ENCODE measurements at places on chromosomes 16 and 17.

DNA sequence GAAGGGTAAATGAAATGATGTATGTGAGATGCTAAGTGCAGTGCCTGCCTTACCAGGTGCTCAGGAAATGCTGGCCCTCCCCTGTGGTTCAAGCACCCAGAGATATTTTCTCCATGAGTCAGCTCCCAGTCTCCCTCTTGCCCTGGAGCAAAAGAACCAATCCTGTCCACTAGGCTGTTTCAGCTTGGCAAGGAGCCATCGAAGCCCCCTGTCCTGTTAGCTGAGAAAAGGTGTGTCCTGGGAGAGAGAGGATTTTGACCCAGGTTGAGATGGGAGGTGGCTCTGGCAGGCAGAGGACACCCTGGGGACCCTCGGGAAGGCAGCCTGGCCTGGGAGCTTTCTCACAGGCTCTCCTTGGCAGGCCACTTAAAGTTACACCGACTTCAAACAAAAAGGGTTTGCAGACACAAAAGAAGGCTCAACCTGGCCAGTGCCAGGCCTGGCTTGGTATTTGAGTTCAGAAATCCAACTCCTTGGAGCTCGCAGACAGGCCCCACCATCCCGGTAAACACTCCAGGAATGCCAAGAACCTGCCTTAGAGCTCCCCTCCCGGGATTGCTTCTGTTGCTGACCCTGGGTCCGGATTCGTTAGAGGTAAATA lies 29.6 kb downstream of the NTN1 start:
- DNase-seq: no peak

GRCh38 chr16:53453928-53454327 lies 19.7 kb downstream of the RBL2 start:
- DNase-seq: no peak

DNA sequence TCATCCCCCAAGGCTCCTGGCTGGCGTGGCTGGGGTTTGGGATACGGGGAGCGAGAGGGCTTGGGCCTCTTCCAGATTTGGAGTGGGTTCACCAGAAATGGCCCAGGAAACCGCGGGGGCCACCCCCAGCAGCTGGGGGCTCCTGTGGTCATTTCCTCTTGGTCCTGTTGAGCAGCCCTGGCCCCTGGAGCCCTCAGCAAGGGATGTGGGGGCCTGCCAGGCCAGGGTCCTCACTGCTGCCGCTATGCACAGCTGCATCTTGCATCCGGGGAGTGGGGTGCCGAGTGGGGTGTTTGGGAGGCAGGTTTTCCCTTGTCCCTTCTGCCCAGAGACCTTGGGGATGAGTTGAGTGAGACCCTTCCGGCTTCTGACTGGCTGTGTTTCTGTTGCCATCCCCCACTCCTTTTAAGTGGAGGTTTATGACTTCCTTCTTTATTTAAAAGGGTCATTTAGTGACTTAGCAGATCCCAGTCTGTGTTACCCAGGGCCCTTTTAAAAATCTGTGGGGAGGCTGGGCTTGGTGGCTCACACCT lies 319.8 kb downstream of the SEC14L1 start:
- DNase-seq: no peak

DNA sequence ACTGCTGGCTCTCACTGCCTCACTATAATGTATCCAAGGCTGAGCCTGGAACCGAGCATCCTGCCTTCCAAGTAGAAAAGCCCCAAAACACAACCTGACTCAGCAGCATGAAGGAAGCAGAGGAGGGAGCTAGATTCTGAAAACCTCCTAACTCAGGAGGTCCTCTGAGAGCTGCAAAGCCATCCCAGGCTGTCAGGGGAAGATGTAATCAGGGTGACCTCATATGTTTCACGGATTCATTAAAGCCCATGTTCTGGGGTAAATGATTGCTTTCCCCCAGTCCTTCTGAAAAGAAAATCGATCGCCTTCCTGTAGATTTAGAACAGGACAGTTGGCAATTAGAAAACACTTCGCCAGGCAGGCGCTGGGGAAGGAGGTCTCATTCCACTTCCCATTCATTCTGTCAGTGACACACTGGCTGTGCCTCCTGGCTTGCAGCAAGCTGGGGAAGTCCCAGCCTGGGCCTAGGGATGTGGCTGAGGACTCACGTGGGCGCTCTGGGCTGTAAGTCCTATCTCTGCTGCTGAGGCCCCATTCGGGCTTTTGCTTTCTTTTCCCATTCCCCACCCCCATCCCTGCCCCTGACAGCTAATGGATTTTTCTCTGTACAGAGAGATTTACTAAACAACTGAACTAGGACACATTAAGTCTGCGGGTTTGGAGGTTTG lies 75.7 kb upstream of the TMEM132E start:
- no peak for DNase-seq

GRCh38 chr17:19003543-19004420 lies 782 bp downstream of the FAM83G start:
- DNase-seq: no peak

- no peak for DNase-seq
Measured at GRCh38 chr16:4729876-4730275, 4.2 kb downstream of the ANKS3 start.

DNA sequence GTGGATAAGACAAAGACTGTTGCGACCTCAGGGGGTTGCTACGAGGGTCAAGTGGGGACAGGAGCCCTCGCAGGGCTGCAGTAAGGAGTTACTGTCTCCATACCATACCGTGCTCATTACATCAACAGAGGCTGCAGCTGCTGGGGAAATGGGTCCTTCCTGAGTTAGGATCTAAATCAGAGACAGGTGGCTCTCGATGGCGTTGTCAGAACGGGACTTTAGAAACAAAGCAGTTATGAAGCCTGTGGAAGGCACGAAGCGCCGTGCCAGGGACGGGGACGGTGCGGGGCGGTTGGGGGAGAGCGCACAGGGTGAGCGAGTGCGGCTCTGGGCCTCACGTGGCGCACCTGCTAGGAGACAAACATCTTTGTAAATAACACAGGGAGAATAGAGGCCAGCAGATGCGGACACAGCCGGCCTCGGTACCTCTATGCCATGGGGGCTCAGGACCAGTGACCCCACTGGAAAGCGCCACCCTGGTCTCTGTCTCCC lies 34.4 kb downstream of the ZCCHC14 start:
- DNase-seq: no peak

DNA sequence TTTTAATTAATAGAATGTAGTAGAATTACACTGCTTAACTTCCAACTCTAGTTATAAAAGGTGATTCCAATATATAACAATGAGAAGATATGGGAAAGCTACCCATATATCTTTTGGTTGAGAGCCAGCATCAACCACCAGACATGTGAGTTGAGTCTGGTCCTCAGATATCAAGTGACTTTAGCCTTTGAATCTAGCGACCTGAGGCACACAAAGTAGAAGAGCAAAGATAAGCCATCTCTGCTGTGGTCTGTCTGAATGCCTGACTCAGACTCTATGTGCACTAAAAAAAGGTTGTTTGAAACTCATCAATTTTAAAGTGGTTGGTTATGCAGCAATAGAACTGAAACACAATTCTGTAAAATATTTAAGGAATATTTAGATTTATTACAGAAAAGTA lies 492.5 kb upstream of the SOX9 start:
- DNase-seq: no peak

DNA sequence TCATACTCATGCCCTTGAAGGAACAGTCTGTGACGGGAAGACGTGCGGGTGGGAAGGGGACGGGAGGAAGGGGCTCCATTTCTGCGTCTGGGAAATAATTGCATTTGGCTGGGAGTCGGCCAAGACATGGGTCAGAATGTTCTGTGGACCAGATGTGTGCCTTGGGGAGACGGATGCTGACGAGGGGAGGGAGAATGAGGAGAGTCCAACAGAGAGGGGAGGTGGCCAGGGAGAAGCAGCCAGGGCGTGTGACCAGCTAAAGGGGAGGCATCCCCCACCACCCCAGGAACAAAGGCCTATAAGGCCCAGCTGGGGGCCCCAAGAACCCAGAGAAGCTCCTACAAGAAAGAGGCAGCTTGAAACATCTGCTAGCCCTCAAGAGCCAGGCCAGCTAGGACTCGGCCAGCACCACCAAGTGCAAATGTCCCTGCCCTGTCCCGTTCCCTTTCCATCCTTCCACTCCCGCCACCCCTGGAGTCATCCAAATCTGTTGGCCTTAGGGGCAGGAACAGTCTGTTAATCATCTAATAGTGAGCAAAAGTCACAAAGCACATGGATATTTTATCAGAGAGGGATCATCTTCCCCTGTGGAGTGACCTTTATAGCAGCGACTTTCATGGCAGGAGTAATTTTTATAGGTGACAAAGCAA lies 42.5 kb upstream of the BCO1 start:
- DNase-seq: no peak

GRCh38 chr16:50213939-50214519 lies 52.3 kb upstream of the ADCY7 start:
- no peak for DNase-seq

- DNase-seq: no peak
Measured at GRCh38 chr17:61645920-61646319, 54.9 kb upstream of the NACA2 start.

- DNase-seq: no peak
Measured at GRCh38 chr16:56005958-56006357, 130.8 kb upstream of the CES5A start.

DNA sequence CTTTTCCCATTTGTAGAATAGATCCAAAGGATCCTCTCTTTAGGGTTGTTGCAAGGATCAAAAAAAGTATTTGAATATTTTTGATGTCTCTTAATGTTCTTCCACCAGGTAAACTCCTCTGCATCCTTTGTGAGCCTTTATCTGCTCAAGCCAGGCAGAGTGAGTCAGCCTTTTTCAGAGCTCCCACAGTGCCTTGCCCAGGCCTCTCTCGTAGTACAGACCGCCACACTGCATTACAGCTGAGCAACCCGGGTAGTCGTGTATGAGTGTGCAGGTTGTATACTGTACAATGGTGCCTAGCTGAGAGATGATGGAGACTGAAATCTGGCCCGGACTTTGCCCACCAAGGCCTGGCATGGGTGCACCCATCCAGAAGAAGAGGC lies 20.9 kb downstream of the RHBDL3 start:
- DNase-seq: no peak

DNA sequence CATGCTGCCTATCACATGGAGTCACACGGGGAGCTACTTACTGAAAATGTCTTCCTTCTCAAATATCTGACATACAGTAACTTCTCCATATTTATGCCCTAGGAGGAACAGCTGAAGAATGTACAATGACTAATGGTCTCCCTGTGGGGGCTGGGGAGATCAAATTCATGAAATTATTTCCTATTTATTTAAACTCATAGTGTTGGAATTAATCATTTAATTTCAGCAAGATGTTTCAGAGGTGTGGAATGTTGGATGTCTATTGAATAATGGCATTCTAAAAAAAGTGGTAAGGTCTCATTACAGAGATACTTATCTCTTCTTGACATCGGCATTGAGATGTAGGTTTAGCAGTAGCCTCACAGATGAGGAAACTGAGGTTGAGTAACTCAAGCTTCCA lies 214.3 kb upstream of the CDH11 start:
- no peak for DNase-seq

- DNase-seq: no peak
Measured at GRCh38 chr16:11585460-11586377, 1.0 kb downstream of the LITAF start.

GRCh38 chr17:29283961-29284360 lies 10.0 kb downstream of the NUFIP2 start:
- no peak for DNase-seq

All from activated CD8-positive, alpha-beta memory T cell treated with anti-CD3 and anti-CD28 coated beads for 1 hour (primary cell).